Activated CD4-positive, alpha-beta memory T cell treated with anti-CD3 and anti-CD28 coated beads for 36 hours (primary cell): ENCODE measurements at places on chromosomes 3 and 15.

GRCh38 chr3:33791477-33792166 is 6.8 kb upstream of the PDCD6IP start:
- DNase-seq = peak; percentile 44

GRCh38 chr3:153856932-153857331 is 264.3 kb upstream of the ARHGEF26 start:
- DNase-seq = no peak

- no peak for DNase-seq
Measured at GRCh38 chr15:34999906-35000305, 11.8 kb upstream of the ZNF770 start.

DNA sequence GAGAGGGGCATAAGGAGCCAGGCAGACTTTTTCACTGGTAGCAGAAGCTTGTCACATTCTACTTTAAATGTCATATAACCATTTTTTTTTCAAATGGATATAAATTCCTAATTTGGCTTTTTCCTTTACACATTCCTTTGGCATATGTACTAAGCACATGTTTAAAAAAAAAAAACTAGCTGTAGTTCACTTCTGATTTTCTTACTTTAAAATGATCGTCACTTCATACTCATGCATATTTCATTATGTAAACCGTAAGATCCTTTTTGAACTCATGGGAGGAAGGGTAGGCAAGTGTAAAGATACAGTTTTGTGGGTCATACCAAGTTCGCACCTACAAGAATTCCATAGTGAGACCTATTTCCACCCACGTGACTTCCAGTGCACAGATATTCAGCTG is 45.1 kb upstream of the BFSP2 start:
- no peak for DNase-seq

GRCh38 chr3:195129072-195129643 is 141.8 kb downstream of the XXYLT1 start:
- DNase-seq = no peak
